ENCODE measurements at places on chromosomes 1 and 21.

DNA sequence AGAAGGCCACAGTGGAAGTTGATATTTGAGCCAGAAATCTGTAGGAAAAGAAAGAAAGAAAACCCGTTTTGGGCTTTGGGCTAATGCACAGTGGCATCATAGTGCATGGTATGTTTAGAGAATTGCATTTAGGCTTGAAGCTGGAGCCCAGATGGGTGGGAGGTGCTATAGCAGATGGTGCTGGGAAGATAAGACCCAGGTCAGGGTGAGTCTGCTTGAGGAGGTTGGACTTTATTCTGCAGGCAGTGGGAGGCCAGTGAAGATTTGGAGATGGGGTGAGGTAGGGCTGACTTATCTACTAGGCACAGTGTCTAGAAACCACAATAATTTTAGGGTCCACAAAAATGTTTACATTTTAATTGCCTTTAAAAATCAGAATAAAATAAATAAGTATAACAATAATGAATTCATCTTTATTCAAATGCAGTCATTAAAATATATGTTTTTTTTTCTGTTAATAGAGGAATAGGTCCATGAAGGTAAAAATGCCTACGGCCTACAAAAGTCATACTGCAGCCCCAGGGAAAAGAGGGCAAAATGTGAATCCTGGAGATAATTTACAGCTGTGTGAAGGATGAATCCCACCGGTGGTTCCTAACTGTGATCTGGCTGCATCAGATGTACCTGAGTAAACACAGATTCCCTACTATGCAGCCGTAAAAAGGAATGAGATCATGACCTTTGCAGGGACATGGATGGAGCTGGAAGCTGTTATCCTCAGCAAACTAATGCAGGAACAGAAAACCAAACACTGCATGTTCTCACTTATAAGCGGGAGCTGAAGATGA, 8.7 kb downstream of the DNAJC6 start:
- DNase-seq: no peak

DNA sequence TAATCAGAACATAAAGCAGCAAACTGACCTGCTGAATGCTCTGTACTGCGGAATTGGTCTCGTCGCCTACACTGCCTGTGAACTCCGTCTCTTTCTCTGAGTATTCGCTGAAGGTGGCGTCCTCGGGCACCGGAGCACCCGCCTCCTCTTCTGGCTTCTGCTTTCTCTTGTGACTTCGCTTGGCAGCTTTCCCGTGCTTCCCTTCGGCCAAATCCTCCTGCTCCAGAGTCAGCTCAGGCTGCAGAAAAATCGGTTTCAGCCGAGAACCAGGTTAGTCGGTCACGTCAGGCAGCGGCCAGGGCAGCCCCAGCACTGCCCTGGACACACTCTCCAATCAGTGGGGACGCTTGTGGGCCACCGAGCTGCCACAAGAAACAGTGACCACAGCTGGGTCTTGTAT, 35.8 kb upstream of the RIPK4 start:
- DNase-seq: no peak

GRCh38 chr1:6872573-6873261, 87.5 kb downstream of the CAMTA1 start:
- DNase-seq: no peak

GRCh38 chr1:207867136-207868109, 43.5 kb downstream of the CD34 start:
- peak; percentile 31 for DNase-seq

DNA sequence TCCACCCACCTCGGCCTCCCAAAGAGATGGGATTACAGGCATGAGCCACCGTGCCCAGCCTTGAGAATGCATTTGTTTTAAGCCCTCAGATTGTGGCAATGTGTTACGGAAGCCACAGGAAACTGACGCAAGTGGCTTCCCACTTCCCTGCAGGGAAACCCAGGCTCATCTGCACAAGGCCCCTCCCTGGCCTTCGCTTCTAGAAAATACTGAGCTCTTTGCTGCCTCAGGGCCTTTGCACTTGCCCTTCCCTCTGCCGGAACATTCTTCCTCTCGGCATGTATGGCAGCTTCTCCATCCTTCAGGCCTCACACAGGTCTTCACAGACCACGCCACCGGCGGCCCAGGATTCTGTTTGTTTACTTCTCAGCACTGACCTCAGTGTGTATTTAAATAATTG, 137.0 kb upstream of the TMEM51 start:
- DNase-seq: no peak

DNA sequence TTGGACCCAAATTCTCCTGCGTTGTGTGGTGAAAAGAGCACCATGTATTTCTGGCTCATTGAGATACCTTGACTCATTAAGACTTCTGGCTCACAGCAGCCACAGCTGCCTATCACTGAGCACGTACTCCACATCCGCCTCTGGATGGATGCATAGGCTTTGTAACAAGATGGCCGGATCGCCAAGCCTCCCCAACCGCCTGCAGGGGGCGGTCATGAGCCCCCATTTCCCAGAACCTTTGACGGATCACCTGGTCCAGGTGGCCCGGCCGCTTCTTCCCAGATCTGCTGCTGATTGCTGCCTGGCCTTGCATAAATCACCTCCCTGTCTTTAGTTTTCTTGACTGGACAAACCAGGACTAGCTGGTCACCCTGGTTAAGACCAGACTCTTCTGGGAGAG, 156.5 kb upstream of the KLHDC7A start:
- DNase-seq: no peak

DNA sequence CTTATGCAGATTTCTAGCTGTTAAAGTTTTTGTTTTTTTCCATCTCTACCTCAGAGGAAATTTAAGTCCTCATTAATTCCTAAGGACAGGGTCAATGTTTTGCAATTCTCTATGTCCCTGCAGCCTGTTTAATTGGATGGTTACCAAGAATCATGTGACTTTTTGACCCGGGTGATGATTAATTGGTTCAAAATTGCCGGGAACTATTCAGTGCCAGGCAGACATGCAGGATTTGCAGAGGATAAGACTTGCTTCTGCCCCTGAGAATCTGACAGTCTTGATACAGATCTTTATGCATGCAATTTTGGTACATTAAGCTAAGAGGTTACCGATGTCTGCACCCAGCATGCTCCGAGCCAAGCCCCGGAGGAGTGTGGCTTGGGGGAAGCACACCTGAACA, 87.9 kb downstream of the PLPP3 start:
- DNase-seq: no peak

DNA sequence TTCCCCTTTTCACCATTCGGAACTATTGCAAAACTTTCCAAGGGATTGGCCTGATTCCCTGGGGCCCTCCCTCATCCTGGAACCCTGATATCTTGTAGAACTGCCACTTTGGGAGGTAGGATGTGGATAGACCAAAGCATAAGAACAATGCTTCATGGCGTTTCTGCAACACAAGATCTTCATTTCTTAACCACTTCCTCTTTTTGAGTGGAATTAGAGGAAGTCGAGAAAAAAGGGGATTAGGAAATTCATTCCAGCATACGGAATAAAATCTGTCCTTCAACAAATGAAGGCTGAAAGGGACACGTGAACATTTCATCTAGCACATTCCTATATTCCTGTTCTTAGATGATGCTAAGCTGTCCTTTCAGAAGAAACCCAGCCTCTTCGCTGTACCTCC, 149.3 kb downstream of the HUNK start:
- DNase-seq: no peak

GRCh38 chr1:201452866-201453265, 16.1 kb downstream of the PHLDA3 start:
- DNase-seq: no peak

GRCh38 chr1:30527511-30528140, 195.8 kb downstream of the MATN1 start:
- DNase-seq: no peak

- DNase-seq: no peak
Observed at GRCh38 chr1:218646288-218646687, 301.2 kb downstream of the TGFB2 start.

DNA sequence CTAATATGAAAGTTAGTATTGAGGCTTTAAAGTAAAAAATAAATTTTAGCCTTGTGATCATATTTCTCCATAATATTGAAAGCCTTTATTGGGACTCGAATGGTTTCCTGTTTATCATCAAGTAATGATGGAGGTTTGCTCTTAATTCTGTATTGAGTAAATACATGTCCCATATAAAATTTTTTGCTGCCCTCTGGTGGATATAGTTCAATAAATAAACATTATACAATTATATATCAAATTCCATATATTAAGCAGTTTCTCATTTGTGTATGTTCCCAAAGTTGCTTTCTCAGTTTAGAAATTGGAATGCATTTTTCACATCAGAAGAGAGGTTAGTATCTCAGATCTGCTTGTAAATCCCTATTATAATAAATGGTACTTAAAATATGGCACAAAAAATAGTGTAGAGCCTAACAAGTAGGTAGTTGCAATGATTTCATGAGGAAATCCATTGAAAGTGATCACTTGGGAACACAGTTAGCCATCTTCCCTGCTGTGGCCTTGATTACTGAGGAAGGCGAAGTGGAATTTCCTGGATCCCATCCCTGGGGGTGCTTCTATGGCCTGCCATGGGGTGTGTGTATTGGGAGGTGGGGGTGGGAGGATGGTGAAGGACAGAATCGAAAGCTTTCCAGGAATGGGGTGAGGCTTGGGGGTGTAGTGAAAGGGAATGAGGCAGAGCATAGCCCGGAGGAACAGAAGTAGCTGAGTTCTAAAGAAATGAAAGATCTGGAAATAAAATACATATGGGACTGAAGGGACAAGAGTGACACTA, 84.1 kb upstream of the C21orf91 start:
- DNase-seq: peak; percentile 43

- DNase-seq: no peak
Observed at GRCh38 chr1:181255270-181255929, 166.9 kb downstream of the IER5 start.

GRCh38 chr1:10065344-10065685, 32.6 kb downstream of the UBE4B start:
- DNase-seq: no peak

- DNase-seq: no peak
Observed at GRCh38 chr1:205571747-205572146, 60.1 kb downstream of the ELK4 start.

DNA sequence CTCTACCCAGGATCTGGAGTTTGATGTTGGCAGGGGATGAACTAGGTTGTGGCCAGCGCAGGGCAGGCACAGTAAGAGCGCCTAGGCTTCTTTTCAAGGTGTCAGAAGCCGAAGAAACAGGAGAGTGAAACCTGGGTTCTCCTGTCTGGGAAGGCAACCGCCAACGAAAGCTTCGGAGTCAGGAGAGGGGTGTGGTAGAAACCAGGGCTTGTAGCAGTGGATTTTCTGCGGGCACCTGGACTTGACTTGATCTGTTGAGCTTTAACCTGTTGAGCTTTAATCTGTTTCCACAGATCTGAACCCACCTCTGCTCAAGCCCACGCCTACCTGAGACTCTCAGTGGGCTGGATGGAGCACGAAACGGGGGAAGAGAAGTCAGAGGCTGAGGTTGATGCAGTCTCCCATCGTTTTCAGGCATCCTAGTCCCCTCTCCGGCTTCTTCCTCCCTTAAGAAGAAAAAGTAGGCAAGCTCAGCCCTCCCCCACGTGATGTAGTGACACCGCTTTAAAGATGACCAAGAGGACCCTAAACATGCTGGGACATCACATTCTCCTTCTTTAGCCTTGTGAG, 9.3 kb downstream of the HLX start:
- no peak for DNase-seq

DNA sequence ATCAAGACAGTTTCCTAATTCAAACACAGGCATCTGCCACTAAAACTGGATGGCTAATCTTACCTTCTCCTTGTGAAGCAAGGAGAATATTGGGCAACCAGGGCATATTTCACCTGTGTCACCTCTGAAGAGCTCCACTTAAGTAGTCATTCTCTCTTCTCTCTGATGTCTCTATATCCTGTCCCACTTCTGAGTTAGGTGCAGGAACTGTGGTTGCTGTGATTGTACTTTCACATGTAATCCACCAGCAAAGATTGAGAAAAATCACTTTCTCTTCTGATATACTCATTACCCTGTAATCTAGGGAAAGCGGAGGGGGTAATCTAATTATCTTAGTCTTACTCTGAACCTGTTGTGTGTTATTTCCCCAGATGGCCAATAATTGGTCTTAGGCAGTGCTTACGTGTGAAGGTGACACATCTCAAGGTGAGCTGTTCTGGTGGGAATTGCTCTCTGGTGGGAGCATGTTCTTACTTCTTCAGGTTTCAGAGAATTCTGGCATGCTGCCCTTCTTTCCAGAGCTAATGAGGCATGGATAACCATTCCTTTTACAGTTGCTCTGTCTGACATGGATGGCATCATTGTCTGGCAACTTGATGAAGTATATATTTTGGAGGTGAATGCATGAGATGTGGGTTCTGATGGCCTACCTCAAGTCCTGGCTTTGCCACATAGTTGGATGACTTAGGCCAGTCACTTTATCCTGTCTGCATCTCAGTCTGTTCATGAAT, 12.0 kb downstream of the XCL2 start:
- DNase-seq: no peak

DNA sequence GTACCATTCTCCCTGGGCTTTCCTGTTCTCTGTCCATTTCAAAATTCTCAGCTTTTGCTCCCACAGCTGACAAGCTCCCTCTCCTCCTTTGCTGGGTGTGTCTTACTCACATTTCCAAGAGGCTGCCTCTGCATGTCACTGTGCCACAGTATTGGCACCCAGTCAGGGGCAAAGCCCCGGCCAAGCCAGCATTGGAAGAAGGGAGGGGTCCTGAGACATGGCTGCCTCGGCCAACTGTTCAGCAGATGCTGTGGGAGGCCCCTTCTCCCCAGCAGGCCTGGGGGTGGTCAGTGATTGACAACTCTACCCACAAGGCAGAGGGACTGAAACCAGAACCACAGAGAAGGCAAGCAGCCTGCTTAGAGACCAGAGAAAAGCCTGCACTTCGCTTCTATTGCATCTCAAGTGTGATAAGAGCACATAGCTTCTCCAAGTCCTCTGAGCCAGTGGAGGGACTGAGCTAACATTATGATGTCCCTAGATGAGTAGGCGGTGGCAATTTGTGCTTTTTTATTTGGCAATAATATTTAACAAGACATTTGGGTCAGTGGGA, 294.1 kb downstream of the SIPA1L2 start:
- DNase-seq: no peak

GRCh38 chr1:214380396-214380795, 99.4 kb downstream of the SMYD2 start:
- no peak for DNase-seq

GRCh38 chr1:104929280-104929679, 1179.6 kb downstream of the AMY1C start:
- no peak for DNase-seq

DNA sequence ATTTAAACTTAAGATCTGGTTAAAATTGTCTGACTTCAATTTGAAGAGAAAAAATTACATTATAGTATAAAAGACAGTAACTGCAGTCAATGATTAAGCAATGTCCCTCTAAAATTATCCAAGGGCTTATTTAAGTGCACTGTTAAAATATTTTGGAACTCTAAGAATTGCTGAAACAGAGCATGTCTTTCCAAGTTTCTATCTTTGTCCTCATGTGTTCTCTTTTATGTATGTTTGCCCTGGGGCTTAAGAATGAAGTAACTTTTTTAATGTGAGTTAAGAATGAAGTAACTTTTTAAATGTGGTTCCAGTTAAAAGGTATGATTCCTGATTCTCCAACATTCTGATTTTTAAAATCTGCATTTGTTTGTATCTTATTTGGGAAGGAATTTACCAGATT, 69.0 kb upstream of the MARK1 start:
- DNase-seq: no peak

- DNase-seq: no peak
Observed at GRCh38 chr1:235088907-235089306, 39.7 kb downstream of the TOMM20 start.

All from GM10248 (cell line).